Activated T-cell treated with anti-CD3 and anti-CD28 coated beads, Interleukin-2, amount 50 U/mL, for 72 hours (primary cell): ENCODE measurements at places on chromosomes 5 and 9. TPM values are rescaled to one million over a fixed set of nuclear protein-coding genes. Genes with fewer than 3 reads are reported as not detected.

DNA sequence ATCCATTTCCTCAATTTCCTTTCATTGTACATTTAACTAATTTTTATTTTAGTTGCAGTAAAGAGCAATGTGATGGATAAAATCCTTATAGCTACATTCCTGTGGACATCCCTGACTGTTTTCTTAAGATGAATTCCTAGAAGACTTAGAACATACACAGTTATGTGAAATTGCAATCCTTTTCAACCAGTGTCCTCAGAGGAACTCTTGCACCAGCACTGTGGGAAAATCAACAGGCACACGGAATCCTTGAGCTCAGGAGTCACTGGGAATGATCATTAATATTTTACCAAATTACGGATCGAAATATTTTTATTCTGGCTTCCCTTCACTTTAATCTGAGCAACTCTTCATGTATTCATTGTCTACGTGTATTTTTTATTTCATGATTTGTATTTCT, 901.9 kb upstream of the WWC1 start:
- DNase-seq: no peak

Gene ADAMTS6
- 1.6 TPM for total RNA-seq

Gene P4HA2
- 5.9 TPM for total RNA-seq

- no peak for DNase-seq
These were observed 60.6 kb downstream of the RGS7BP start for GRCh38 chr5:64566310-64566916.

Gene FOXD4L6
- total RNA-seq: not detected

DNA sequence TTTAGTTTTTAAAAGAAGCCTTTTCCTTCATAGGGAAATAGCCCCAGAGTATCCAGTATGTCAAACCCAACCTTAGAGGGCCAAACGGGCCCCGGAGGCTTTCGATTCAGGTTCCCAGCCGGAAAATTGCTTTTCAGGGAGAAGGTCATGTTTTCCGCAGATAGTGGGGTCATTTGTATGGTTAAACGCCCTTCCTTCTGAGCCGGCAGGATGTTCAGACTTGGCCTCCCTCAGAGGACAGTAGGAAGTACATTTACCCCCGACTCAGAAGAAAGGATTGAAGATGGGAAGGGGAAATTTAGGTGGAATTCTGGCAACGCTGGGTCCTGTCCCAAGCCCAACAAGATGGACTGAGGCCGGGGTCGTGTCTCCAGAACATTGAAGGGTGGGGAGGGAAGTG, 195.2 kb downstream of the AOPEP start:
- DNase-seq: no peak

- no peak for DNase-seq
These were observed 49.6 kb upstream of the KIF2A start for GRCh38 chr5:62256161-62257019.

Gene SPINK6
- total RNA-seq: not detected

Gene CD72
- total RNA-seq: 28.7 TPM

DNA sequence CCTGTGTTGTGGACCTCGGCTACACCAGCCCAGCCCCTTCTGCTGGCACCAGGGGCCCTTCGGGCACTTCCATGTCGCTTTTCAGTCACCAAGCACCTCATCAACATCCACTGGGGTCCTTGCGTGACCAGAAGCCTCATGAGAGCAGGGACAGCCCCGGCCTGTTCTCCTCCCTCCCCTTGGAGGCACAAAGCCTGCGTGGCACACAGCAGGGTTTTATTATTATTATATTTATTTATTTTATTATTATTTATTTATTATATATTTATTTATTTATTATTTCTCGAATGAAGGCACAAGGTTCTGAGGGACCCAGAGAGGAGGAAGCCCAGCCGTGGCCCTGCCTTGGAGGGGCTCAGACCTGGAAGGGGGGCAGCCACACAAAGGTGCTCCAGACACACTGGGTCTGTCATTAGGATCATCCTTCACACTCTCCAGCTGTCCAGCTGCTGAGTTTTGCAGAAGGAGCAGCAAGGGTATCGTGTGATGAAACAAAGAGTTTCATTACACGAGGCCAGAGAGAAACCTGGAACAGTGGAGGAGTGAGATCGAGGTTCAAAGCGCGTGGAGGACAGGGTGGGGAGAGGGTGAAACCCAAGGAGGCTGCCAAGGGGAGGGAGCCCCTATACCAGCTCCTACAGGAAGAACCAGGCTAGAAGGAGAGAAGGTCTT, 5.2 kb downstream of the VAV2 start:
- no peak for DNase-seq

DNA sequence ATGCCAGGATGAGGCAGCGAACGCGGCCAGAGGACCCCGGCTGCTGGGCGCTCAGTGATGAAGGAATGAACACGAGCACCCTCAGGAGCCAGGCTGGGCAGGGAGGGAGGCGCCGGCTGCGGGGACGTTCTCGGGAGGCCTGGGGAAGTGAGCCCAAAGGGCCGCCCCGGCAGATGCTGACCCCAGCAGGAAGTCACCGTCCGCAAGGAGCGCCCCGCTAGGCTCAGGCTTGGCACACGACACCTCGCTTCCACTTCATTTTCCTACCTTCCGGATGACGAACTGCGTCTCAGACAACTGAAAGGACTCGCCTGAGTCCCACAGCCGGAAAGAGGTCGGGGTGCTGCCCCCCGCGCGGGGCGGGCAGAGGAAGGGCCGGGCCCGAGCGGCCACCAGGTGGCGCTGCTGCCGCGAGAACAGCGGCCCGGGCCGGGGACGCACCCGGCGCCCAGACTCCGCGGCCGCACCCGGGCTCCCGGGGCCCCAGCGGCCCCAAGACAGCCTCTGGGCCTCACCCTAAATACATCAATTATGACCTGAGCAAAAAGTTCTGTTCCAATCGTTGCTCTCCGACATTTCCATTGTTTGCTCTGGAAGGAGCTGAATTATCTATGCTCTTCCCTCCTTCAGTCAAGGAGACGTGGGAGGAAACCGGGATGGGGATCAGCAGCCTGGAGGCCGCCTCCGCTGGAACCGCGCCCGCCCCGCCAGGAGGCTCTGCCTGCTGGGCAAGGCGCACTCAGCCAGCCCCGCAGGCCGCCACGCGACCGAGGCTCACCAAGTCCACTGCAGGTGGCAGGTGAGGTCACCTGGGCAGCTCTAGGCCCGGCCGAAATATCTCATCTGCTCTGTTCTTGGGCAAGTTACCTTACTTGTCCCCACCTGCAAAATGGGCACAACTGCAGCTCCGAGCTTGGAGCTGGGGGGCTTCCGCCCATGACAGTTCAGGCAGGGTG, 107.0 kb downstream of the ZNF354C start:
- DNase-seq: peak; percentile 84

DNA sequence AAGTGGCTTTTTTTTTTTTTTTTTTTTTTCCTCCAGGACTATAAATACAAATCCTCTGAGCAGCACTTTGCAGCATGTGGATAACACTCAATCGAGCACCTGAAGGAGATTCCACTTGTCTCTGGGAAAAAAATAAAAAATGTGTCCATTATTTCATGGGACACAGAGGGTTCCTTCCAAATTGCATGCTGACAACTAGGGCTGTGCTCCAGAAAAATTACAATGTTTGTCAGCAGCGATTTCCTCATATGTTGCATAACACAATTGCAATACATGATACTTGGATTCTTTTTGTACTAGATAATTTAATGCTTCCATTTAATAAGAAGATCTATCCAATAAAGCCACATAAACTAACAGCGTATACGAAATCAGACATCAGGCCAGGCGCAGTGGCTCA, 84.4 kb downstream of the CDH18 start:
- no peak for DNase-seq

DNA sequence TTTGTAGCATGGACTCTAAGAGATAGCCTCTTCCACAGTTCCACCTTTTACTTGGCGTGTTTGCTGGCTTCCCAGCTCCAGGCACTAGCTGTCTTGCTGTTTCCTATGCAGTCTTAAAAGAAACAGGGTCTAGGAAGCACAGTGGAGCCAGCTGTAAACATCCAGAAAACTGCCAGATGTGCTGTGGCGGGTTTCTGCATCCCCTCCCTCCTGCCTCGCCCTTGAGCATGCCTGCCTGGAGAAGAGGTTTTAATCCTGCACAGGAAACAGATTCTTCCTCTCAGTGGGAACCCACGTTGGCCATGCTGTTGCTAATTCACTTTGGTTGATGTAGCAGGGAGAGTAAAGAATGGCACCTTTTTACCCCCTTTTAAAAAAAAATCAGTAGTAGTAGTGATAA, 121.3 kb downstream of the RPS23 start:
- no peak for DNase-seq

DNA sequence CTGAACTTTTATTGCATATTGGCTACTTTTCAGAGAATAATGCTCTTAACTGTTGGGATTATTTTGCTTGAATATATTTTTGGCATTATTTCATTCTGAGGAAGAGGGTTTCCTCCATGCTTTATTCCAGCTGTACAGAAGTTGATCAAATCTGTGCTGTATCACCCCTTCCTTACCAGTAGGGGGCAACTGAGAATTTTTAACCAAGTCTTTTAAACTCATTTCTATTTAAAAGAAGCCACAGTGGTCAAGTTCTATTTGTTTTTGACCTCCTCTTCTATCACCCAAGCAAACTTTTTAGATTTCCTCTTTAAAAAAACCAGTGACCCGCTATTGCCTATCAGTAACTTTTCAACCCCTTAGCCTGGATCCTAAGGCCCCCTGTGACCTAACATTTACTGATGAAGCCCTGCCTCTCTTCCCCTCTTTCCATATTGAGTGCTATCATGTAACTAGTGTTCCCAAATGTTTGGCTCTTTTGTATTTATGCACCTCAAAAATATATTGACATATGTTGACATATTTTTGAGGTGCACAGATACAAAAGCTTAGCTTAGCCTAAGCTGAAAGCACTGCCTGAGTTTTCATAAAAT, 80.6 kb downstream of the FBXO4 start:
- no peak for DNase-seq

DNA sequence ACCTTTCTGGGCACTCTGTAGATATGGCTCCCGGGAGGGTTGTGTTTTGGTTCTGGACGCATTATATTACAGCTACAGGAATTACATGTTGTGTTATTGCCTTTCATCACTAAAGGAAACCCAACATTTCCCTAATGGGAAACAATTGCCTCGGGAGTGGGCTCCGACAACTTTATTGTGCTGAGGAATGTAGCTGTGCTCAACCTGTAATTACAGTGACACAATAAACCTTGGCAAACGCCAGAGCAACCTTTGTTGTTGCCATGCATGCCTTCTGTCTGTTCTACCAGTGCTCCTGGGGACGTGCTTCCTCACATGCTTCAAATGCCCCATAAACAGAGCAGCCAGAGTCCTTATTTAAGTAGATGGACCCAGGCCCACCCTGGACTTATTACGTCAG, 182.4 kb downstream of the DIRAS2 start:
- no peak for DNase-seq

DNA sequence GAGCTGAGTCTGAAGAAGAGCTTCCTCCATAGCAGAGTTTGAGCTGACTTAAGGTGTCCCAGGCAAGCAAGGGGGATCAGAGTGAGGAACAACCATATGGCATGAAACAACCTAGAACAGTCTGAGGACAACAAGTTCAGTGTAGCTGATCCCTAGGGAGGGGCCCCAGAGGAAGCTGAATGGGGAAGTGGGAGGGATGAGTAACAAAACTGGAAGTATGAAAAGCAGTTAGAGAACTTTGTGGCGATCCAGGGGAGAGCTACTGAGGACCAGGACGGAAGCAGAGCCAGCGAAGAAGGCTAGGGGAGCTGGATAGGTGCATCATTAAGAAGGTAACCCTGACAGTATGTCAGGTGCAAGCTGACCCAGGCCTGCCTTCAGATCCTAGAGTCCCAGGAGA, 580.8 kb downstream of the BNC2 start:
- no peak for DNase-seq

DNA sequence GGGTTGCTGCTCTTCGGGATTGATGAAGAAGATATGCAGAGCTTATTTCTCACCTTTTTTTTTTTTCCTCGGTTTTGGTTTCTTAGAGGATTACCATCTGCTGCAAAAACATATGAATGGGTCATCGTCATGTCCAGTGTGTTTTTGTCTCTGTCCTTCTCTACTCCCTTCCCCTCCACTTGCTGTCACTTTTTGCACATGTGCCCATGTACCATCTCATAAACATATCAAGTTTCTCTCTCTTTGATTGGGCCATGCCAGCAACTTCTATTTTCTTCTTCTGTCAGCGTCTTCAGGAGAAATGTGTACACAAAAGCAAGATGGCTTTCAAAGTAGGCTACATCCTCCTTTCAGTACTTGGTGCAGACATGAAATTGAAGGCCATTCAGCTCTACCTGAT, 57.1 kb downstream of the ZNF462 start:
- DNase-seq: no peak

DNA sequence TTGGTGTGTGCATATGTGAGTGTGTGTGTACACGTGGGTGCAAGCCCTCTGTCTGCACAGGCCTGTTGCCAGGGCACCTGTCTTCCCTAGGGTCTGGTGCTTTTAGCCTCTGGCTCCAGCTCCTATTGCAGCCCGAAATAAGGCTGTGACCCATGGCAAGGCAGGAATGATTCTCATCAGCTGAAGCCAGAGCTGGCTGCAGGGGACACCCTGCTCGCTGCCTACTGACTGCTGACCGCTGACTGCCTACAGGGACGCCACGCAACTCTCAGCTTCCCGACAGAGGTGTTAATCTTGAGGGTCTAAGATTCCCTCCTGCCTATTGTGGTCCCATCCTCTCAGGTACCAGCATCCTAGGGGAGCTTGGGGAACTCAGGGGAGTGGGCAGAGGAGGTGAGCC, at the start of gene MYOZ3:
Gene MYOZ3, plus strand, starts transcription at position 166 of the 400 bp plus-strand sequence. CDS start 1,691 bp downstream, outside the sequence.
- no peak for DNase-seq

Gene SV2C
- total RNA-seq: 0.19 TPM

- no peak for DNase-seq
These were observed 235.2 kb downstream of the NR3C1 start for GRCh38 chr5:143168171-143168741.

Gene SLC34A1
- total RNA-seq: 0.19 TPM

Gene BTNL8
- 0.74 TPM for total RNA-seq
